ENCODE measurements at places on chromosomes 2 and 18.

DNA sequence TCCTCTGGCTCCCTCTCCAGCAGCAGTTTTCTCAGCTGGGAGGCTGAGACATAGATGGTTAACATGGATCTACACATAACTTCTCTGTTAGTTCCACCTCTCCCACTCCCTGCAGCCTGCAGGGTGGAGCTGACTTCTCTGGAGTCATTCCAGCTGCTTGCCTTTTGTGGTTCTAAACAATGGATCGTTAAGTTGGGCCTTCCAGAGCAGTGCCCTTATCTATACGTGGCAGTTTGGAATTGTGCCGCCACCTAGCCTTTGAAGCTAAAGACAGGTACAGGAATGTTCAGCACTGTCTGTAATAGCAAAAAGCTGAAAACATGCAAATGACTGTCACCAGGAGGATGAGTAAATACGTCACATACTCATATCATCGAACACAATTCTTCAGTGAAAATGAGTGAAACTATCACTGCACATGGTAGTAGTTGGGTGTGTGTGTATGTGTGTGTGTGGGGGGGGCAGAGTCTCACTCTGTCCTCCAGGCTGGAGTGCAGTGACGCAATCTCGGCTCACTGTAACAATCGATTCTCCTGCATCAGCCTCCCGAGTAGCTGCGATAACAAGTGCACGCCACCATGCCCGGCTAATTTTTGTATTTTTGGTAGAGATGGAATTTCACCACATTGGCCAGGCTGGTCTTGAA, 50.3 kb downstream of the SH2D6 start:
- DNase-seq = peak; percentile 98

GRCh38 chr18:45765796-45766195, 41.8 kb downstream of the SLC14A1 start:
- no peak for DNase-seq

GRCh38 chr2:152542995-152543481, 174.2 kb downstream of the PRPF40A start:
- DNase-seq = no peak

- DNase-seq = no peak
Measured at GRCh38 chr2:176103194-176103593, 3.6 kb downstream of the HOXD12 start.

- DNase-seq = no peak
Measured at GRCh38 chr2:136929531-136929930, 164.2 kb downstream of the THSD7B start.

DNA sequence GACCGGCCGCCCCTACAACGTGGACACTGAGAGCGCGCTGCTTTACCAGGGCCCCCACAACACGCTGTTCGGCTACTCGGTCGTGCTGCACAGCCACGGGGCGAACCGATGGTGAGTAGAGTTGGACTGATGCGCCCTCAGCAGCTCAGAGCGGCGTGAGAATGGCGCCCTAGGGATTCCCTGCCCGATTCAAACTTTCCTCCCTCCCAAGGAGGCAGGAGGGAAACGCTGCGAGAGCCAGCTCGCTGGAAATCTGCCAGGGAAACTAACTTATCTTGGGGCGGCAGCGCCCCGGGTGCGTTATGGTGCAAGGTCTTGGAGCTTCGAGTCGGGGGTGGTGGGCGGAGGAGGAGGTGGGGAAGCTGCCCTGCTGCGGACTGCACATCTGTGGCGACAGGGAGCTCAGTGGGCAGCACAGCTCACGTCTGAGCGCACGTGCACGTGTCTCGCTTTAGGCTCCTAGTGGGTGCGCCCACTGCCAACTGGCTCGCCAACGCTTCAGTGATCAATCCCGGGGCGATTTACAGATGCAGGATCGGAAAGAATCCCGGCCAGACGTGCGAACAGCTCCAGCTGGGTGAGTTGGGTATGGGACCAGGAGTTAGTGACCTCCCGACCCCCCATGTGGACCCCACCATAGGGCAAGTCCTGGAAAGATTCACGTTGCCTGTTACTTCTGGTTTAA, 697 bp downstream of the ITGA4 start:
- no peak for DNase-seq

DNA sequence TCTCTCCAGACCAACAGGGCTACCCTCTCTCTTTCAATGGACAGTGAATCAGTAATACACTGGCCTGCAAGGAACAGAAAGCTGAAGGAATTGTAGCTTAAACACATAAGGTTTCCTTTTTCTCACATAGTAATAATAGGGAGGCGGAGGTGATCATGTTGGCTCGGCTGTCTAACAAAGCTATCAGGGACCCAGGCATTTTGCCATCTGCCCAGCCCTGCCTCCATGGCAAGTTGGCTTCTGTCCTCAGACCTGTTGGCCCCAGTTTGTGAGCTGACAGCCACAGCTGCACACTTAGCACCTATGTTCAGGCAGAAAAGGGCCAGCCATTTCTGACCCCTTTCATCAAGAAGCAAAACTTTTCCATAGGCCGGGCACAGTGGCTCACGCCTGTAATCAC, 2.0 kb upstream of the CHRNG start:
- no peak for DNase-seq

- peak; percentile 35 for DNase-seq
Measured at GRCh38 chr2:174334781-174335251, at the start of gene SP9. Gene SP9 (plus strand): TSS chr2:174334954. CDS start chr2:174335093, 139 bp downstream.

GRCh38 chr2:234444893-234445292, 52.0 kb downstream of the ARL4C start:
- DNase-seq = no peak

GRCh38 chr18:48840491-48840877, 110.3 kb downstream of the SMAD7 start:
- no peak for DNase-seq

GRCh38 chr18:78727877-78728783, 251.5 kb upstream of the SALL3 start:
- DNase-seq = no peak

DNA sequence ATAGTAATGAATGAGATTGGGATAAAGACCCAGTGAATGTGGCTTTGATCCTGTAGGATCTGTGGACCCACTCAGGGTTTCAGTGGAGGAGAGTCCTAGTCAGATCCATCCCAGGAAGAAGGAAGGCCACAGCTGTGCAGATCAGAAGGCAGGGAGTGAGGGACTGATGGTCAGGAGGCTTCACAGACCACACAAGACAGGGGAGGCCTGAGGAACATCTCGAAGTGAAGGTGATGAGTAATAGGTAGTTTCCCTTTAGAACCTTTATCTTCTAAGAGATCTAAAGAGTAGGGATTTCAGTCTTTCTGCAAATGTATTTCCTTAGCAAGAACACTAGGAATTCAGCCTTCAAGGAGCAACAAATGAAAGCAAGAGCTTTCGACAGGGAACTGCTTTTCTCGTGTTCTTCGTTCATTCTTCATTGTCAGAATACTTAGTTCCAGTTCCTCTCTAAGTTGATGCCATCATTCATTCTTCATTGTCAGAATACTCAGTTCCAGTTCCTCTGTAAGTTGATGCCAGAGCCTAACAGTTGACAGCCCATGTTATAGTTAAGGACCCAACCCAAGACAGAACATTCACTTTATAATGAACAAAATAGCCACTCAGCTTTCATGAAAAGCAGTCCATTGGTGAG, 150.2 kb upstream of the EPAS1 start:
- DNase-seq = no peak

GRCh38 chr2:143732871-143733270, 603.7 kb downstream of the ARHGAP15 start:
- no peak for DNase-seq

- no peak for DNase-seq
Measured at GRCh38 chr18:49968644-49969309, 155.4 kb upstream of the ACAA2 start.

DNA sequence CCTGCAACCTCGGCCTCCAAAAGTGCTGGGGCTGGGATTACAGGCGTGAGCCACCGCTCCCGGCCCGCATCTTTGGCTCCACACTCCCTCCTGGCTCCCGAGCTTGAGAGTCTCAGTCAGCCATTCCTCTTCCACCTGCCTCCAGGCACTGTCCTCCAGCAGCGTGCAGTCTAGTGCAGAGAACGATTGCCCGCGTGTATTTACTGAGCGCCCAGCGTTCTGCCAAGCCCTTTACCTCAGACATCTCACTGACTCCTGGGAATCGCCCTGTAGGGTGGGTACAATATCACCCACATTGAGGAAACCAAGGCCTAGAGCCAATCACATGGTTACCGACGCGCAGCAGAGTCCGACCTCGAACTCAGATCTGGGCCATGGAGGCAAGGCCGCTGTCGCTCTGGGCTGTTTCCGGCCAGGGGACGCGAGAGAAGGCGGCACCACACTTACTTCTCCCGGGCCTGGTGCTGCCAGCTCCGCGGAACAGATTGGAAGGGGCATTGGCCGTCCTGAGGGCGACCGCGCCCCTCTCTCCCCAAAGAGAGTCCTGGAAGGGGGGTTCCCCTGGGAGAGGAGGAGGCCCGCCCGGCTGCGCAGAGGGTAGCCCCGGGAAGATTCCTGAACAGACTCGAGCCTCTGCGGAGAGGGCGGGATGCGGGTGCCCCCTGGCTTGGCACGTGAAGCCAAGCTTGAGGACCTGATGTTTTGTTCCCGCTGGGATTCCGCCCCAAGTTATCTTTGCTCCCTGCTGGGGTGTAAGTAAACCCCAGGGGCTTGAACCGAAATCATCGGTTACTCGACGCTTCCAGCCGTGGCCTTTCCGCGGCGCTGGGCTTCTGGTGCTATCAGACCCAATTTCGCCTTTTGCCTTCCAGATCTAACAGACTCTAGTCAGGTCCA, 5.2 kb upstream of the DLX2 start:
- no peak for DNase-seq

DNA sequence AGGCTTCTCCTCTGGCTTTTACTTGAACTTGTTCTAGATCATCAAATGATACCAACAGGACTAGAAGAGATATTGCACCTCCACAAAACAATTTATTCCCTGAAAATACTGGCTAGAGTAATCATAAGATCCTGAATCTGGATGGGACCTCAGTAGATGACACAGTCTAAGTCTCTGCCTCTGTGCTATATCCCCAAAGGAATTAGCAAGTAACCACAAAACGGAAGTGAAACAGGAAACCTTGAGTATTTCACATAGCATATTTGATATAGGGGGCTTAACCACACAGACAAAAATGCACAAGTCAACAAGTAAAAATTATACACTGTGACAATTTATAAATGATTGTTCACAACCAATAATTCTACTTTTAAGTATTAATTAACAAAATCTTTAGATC, 456.9 kb upstream of the TNP1 start:
- no peak for DNase-seq

Data from HT-29 (cell line).